Gastrocnemius medialis (tissue), 4 donors: ENCODE measurements at places on chromosomes 5 and 9.

- DNase-seq, result no peak
Measured at GRCh38 chr9:111516061-111516465, 8.9 kb upstream of the ZNF483 start.

DNA sequence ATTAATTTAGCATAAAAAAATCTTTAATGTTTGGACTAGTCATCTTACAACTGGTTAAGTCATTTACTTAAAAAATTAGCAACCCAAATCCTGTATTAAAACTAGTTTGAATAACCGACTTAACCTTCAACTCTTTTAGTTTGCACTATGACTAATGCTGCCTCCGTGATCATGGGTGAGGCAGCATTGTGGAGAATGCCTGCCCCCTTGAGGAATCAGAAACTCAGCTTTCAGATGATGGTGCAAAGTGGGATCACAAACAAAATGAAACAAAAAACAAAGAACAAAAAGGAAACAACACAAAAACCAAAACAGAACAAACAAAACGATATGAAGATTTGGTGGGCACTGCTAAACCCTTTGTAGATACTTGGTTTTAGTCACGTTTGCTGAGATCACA is 127.0 kb upstream of the PALM2AKAP2 start:
- DNase-seq, result no peak

- DNase-seq, result no peak
Measured at GRCh38 chr9:90808890-90809685, 7.5 kb downstream of the SYK start.

DNA sequence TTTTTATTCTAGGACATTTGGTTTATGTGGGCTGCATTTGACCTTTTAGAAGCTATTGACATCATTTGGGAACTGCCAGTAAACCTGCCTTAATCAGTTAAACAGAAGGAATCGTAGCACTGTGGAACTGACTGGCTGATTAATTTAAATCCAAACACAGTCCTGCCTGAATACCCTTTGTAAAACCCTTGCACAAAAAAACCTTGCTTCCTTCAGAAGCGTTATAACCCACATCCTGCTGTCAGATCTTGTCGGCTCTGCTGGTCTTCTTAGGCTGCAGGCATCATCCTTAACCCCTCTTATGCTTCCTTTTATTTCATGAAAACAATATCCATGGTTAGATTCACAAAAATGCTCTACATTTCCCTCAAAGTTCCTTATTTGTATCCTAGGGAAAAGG is 46.3 kb downstream of the PAM start:
- DNase-seq, result no peak

DNA sequence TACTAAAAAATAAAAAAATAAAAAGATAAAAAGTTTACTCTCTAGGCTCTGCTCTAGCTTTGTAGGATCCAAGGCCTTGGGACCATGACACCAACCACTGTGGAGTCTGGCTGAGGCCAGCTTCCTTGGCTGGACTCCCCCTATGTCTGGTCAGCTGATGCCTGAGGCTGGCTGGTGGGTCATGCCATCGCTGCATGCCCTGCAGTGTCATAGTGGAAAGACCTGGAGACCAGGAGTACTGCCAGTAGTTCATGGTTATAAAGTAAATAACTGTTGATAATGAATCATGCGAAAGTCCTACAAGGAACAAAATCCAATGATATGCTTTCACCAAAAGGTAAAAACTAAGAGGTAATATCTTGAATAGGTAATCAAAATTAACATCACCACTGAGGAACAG is 43.2 kb downstream of the GARNL3 start:
- peak; percentile 59 for DNase-seq

DNA sequence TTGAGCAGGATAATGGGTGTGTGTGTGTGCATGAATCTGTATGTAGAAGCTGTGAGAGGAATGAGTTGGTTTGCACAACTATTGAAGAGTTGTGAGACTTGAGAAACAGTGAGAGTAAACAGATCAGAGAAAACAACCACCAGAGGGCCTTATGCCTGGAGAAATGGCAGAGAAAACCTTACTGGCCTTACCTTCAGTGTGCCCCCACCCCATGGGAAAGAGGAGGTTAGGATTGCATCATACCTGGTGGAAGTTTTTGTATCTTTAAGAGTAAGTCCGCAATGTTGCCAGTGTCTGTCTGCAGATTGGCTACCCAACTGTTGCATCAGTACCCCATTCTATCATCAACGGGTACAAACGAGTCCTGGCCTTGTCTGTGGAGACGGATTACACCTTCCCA is 1909.4 kb upstream of the WWC1 start:
- DNase-seq, result no peak

DNA sequence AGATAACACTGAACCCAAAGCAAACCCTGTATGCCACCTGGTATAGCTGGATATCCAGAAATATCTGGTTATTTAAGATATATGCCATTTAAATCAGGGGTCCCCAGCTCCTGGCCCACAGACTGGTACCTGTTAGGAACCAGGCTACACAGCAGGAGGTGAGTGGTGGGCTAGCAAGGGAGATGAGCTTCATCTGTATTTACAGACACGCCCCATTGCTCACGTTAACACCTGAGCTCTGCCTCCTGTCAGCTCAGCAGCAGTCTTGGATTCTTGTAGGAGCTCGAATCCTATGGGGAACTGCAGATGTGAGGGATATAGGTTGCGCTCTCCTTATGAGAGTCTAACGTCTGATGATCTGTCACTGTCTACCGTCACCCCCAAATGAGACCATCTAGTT is 646.6 kb downstream of the TLE4 start:
- no peak for DNase-seq

DNA sequence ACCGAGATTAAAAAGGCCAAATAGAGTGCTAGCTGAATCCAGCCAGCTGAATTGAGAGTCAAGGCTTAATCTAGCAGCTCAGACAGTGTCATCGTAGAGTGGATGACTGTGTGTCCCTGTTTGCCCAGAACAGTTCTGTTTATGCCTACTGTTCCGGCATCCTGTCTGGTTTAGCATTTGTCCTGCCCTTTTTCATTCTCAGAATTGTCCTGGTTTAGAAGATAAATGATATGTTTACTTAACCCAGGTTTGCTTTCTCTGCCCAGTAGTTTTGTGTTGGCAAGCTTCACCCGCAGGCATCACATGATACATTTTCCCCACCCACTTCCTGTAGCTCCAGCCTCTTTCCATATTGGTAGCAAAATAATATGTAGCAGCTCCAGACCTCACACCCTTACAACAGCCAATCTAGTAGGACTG is 41.3 kb upstream of the ZSWIM6 start:
- no peak for DNase-seq
